ENCODE measurements at places on chromosomes 16 and 17. TPM values are rescaled to one million over a fixed set of nuclear protein-coding genes. Genes with fewer than 3 reads are reported as not detected.

The MARVELD3 gene
- 34.8 TPM for total RNA-seq

The TNK1 gene
- total RNA-seq: 7.6 TPM

- DNase-seq: no peak
Measured at GRCh38 chr17:20059728-20060188, 50.6 kb downstream of the SPECC1 start.

The MAF gene
- 2.7 TPM for total RNA-seq

DNA sequence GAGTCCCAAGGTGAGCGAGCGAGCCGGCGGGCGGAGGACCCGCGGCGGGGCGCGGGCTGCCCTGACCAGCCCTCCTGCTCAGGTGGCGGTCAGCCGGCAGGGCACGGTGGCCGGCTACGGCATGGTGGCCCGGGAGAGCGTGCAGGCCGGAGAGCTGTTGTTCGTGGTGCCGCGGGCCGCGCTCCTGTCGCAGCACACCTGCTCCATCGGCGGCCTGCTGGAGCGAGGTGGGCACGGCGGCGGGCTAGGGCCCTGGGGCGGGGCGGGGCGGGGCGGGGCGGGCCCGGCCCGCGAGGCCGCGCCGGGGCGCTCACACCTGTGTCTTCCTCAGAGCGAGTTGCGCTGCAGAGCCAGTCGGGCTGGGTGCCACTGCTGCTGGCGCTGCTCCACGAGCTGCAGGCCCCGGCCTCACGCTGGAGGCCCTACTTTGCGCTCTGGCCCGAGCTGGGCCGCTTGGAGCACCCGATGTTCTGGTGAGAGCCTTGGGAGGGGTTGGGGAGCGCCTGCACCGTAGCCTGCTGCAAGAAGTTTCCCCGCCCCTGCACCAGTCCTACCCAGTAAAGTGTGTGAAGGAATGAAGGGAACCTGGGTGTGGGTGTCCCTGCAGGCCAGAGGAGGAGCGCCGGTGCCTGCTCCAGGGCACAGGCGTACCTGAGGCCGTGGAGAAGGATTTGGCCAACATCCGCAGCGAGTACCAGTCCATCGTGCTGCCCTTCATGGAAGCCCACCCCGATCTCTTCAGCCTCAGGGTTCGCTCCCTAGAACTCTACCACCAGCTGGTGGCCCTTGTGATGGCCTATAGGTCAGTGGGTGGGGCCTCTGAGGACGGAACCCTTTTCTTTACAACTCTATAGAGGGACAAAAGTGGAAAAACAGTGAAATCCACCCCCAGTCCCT is 802 bp downstream of the SETD6 start:
- no peak for DNase-seq

- DNase-seq: no peak
Measured at GRCh38 chr16:85928401-85928820, 29.4 kb downstream of the IRF8 start.

The NPIPB9 gene
- 0.96 TPM for total RNA-seq

DNA sequence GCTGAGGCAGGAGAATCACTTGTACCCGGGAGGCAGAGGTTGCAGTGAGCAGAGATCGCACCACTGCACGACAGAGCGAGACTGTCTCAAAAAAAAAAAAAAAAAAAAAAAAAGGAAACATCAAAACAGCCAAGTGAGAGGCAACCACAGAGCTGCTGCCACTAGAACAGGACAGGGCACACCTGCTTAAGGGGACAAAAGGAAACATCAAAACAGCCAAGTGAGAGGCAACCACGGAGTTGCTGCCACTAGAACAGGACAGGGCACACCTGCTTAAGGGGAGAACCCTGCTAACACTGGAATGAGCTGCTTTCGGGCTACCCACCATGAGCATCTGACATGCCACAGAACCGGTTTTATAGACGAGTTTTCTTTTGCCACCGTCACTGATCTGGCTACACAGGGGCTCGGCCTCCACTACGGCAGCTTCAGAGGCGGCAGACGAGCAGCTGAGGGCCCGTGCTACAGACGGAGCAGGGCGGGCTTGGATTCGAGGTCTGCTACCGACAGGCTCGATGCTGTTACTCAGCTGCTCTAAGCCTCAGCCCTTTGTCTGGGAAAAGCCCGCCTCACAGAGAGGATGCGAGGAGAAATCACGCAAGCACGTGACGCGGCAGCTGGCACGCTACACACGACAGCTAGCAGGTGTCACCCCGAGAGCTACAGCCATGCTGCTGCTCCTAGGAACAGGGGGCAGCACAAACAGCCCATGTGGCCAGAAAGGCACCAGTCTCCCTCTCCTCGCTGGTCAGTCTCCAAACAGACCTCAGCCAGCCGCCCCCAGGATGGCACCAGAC is 2.0 kb downstream of the P4HB start:
- DNase-seq: no peak

The PALB2 gene
- 33.1 TPM for total RNA-seq

GRCh38 chr17:12277827-12278226 is 257.1 kb downstream of the MAP2K4 start:
- no peak for DNase-seq

GRCh38 chr17:57994436-57994835 is 6.4 kb upstream of the VEZF1 start:
- no peak for DNase-seq

GRCh38 chr16:10631886-10632285 is 51.5 kb upstream of the EMP2 start:
- DNase-seq: no peak

The TMEM88 gene
- total RNA-seq: not detected

DNA sequence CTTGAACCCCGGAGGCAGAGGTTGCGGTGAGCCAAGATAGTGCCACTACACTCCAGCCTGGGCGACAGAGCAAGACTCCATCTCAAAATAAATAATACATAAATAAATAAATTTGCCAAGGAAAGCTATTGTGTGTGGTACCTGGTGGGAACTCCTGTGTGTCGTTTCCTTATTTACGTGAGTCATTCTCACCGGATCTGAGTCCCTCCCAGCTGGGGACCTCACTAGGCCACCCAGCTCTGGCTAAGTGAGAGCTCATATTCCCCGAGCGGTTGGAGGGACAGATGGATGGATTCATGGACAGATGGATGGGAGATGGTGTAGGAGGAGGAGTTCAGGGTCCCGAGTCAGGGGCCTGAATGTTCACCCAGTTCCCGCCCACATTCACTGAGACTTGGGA is 22.9 kb upstream of the C1QL1 start:
- DNase-seq: no peak

GRCh38 chr16:64974381-64974780 is 147.5 kb downstream of the CDH11 start:
- DNase-seq: no peak

- DNase-seq: no peak
Measured at GRCh38 chr17:8448310-8448709, 12.6 kb downstream of the NDEL1 start.

GRCh38 chr16:13158427-13158826 is 257.0 kb downstream of the SHISA9 start:
- DNase-seq: no peak

The SUPT4H1 gene
- total RNA-seq: 112 TPM

- no peak for DNase-seq
Measured at GRCh38 chr16:27369806-27370205, 32.2 kb upstream of the IL21R start.

Measured in H1 (cell line).